Right kidney (tissue), 9 donors: ENCODE measurements at places on chromosomes 5 and 9.

DNA sequence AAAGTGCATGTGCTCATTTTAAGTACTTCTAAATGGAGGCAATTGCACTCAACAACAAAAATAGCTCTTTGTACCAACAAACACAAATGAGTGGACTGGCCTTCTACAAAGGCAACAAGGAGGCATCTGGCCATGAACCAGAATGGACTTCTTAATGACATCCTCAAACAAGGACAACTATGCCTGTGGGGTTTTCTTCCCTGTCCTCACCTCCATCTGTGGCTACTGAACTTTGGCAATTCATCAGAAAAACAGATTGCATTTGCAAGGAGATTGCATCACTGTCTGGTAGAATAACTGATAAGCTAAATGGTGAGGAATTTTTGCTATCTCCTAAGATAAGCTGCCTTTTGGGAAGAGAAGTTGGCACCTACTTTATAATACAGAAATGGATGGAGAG lies 447.3 kb upstream of the CCNG1 start:
- DNase-seq, result no peak

DNA sequence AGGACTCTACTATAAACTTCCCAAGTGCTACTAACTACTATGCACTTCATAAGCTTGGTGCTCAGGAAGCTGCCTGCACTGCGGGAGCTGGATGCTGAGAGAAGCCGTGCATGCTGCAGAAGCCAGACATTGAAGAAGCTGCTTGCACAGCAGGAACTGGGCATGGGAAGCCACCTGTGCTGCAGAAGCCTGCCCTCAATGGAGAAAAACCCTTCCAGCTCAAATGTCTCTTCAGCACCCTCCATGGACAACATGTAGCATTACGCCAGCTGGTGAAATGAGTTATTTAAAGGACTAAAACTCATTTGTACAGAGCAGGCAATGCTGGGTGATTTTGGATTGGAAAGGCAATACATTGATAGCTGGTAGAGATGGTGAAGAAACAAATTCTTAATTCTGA lies 247.2 kb downstream of the KIF4B start:
- no peak for DNase-seq

GRCh38 chr5:171201310-171201709 lies 107.7 kb upstream of the TLX3 start:
- no peak for DNase-seq

GRCh38 chr5:73103870-73104299 lies 16.5 kb upstream of the TMEM171 start:
- no peak for DNase-seq
